ENCODE measurements at places on chromosomes 5 and 9. TPM values are rescaled to one million over a fixed set of nuclear protein-coding genes. Genes with fewer than 3 reads are reported as not detected.

DNA sequence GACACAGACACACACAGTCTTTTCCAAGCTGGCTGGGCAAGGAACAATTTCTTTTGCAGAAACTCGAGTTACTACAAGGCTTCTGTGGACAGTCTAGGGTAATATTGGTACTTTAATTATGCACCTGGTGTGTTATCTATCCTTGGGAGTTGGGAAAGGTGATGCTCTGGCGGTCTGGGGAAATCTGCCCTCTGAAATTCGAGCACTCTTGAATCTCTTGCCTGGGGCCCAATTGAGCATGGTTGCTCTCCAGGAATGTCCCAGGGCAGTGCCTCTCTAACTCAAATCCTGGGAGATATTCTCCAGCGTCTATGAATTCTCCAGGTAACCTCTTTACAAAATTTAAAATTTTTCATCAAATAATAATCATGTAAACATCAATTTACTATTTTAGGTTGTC lies 69.3 kb downstream of the KCNIP1 start:
- peak; percentile 23 for DNase-seq

DNA sequence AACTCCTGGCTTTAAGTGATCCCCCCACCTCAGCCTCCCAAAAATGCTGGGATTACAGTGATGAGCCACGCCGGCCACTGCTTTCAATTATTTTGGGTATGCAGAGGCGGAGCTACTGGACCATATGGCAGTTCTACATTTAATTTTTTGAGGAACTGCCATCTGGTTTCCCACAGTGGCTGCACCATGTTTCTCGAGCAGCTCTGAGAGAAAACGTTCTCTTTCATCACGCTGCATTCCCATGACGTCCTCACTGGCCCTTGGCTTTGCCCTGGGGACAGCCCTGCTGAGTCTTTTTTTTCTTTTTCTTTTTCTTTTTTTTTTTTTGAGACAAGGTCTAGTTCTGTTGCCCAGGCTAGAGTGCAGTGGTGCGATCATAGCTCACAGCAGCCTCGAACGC lies 35.5 kb upstream of the GRHPR start:
- DNase-seq: no peak

GRCh38 chr9:98310752-98311392 lies 55.4 kb upstream of the TBC1D2 start:
- DNase-seq: no peak

GRCh38 chr9:89498852-89499480 lies 1.1 kb upstream of the SEMA4D start:
- no peak for DNase-seq

DNA sequence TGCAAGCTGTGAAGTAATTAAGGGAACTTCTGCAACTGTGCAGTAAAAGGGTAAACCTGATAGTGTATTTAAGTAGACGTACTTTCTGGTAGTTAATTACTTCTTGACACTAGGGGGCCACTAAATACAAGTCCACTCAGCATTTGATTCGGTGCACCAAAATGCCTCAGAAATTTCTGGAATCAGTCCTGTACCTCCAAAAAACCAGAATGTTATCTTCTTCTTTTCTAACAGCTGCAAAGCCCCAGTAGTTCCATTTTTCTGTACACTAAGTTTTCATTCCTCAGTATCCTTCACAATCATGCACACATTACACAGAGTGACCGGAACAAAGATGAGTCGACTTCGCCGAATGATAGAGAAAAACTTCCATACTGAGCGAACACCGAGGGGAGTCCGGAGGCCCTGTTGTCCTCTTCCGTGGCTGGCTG lies 484 bp downstream of the GFM2 start:
- DNase-seq: peak; percentile 84

STPG3 gene
- not detected for total RNA-seq

TMEM215 gene
- total RNA-seq: not detected

DNA sequence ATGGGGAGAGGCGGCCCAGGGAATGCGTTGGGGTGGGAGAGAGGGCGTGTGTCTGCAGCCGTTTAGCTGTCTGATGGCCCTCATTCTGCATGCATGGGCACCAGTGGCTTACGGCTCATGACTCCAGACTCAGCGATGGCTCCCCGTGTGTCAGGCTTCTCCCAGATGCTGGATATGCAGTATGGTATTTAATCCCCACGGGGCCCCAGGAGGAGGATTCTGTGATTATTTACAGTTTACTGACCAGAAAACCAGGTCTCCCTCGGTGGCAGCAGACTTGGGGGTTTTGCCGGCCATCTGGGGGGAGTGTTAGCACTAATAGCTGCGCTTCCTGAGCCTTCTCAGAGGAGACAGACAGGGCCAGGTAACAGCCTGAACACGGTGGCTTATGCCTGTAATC lies 4.3 kb downstream of the PRDM12 start:
- no peak for DNase-seq

- no peak for DNase-seq
These were observed 44.3 kb upstream of the ZBED3 start for GRCh38 chr5:77131361-77131760.

CBY3 gene
- total RNA-seq: not detected

- no peak for DNase-seq
These were observed 106.5 kb upstream of the PARP8 start for GRCh38 chr5:50559955-50560354.

DNA sequence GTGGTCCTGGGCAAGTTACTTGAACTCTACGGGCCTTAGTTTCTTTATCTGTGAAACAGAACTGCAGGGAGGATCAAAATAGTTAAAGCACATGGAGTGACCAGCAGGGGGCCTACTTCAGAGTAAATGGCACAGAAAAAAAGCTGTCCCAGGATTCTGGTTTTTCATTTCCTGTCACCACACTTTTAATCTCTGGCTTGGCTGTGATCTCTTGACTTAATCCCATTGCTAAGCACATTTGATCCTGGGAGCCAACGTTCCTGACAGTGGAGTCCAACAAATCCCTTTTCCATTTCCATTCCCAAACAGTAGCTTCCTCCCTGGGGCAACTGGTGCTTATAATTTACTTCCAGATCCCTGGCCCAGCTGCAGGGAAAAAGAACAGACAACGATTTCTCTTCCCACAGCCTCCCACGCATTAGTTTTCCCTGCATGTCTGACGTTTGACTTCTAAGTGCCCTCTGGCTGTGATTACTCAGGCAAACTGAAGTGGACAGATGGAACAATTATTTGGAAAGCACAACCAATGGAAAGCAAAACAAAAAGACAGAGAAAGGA lies 136.5 kb upstream of the STK32A start:
- peak; percentile 66 for DNase-seq

DNA sequence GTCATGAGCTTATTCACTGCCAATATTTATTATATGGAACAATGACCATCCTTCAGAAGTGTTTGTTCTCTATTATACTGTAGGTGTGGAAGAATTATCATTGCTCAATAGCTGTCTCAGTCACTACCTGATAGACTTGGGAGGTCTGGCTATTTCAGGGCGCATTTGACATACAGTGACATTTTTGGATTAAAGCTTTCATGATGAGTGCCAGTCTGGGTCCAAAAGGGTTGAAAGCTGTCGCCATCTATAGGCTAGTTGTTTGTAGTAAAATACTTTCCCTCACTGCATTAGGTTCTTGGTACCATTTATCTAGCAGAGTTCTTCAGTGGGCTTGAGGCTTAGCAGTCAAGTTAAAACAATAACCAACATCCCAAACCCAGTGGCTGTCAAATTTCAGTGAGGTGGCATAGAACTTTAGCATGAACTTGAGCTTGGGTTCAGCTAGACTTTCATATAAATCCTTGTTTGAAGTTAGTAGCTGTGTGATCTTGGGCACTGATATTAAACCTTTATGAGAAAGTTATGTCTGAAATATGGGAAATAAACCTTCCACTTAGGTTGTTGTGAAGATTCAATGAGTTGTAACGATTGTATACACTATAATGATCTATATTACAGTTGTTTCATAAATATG lies 110.5 kb upstream of the CDKN2B start:
- peak; percentile 58 for DNase-seq

GRCh38 chr5:107404595-107405374 lies 266.0 kb downstream of the EFNA5 start:
- DNase-seq: no peak

DNA sequence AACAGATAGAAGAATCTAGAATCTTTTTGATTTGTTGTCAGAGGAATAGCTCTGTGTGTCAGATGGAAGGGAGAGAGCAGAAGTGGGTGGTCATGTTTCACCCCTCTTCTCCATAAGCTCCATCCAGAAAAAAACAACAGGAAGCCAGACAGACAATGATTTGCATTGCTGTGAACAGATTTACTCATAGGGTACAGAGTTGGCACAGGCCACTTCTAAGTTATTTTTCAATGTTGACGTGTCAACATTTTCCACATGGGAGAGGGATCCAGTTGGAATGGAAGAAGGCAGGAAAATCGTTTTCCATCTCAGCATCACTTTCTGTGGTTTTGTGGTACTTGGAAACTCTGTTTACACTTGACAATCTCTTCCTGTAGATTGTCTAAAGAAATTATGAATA lies 86.7 kb downstream of the INSYN2B start:
- DNase-seq: no peak

DNA sequence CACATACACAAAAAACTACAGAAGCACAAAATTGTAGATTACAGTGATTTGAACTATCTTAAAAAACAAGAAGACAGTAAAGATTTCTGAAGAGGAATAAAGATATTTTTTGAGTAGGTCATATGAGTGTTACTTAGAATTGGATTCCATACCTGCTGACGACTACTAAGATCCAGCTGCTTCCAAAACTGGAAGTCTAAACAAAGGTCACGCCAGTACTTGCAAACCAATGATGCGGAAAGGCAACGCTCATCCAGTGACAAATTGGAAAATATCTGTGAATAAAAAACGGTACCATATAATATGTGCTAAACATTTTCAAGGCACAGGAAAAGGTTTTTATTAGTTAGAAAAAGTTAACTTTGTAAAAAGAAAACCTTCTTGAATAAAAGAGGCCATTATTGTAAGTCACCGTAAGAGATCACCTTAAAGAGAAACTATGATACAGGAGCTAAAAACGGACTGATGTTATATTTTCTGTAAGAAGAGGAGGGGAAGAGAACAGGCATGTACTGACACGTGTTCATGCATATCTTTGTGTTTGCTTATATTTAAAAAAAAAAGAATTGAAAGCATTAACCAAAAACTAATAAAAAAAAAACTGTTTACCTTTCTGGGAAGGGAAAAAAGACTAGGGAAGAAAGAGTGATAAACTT lies 14.1 kb downstream of the FBXL17 start:
- DNase-seq: peak; percentile 48

CREBRF gene
- 8.0 TPM for total RNA-seq

DNA sequence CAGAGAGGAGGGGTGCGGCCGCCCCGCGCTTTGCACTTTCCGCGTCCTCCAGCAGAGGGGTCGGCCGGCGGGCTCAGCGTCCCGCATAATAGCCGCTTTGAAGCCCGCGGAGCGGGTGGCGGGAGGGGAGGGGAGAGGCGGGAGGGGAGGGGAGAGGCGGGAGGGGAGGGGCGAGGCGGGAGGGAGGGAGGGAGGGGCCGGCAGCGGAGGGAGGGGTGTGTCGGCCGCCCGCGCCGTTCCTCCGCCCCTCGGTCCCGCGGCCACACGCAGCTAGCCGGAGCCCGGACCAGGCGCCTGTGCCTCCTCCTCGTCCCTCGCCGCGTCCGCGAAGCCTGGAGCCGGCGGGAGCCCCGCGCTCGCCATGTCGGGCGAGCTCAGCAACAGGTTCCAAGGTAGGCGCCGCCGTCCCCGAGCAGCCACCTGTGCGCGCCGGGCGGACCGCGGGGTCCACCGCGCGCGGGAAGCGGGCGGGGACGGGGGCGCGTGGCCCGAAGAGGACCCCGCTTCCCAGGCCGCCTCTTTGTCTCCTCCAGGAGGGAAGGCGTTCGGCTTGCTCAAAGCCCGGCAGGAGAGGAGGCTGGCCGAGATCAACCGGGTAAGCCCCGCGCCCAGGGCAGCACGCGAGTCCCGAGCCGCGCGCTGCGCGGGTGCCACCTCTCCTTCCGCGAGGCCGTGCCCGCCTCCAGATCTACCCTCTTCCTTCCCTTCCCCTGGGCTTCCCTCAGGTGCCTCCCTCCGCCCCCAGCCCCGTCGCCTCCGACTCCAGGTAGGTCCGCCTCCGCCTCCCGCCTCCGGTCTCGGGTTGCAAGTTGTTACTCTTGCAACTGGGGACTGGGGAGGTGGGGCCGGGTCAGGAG lies at the start of gene AIF1L:
AIF1L (plus strand) TSS at position 263 of the 857 bp plus-strand sequence; CDS start at position 362, 99 bp downstream.
- DNase-seq: no peak

GRCh38 chr5:63878788-63879187 lies 83.5 kb downstream of the HTR1A start:
- no peak for DNase-seq

- no peak for DNase-seq
These were observed at the start of gene HTR4 for GRCh38 chr5:148653836-148654781. TSS of gene HTR4 (minus strand) at chr5:148654527. CDS start at chr5:148637014, 17,513 bp downstream.

DNA sequence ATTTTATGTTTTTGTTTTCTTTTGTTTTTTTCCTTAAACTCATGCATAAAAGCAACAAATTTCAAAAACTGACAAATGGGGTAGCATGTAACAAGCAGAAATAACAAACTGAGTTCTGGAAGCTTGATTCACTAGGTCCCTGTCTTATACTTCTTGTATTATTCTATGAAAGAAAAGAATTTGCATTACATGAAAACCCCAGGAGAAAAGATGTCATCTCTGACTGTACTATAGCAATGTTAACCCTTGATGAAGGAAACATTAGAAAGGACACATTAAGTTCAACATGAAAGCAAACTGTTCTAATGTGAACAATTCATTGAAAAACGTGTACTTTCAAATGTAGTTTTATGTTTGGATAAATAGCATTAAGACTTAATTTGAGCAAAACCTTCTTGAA lies 9.2 kb downstream of the RAB14 start:
- no peak for DNase-seq

ABCA2 gene
- 7.5 TPM for total RNA-seq

OMD gene
- total RNA-seq: not detected

RLN1 gene
- total RNA-seq: 1.1 TPM

- DNase-seq: peak; percentile 53
These were observed 97.9 kb upstream of the PCSK1 start for GRCh38 chr5:96530901-96531300.

DNA sequence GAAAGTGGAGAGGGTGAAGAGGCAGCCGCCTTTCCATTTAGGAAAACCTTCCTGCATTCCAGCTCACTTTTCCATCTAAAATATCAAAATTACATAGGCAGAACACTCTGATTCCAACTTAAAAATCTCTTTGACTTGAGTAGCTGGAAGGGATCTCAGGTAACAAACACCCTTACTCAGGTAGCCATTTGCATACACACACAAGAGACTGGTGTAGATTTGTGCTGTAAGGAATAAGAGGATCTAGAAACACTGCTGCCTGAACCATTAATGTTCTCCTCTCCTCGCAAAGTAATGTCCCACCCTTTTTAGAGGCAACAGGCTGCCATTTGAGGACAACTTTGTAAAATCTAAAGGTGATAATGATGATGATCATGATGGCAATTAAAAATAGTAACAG lies 53.5 kb downstream of the BNC2 start:
- no peak for DNase-seq

GRCh38 chr5:156475182-156476157 lies 148.5 kb downstream of the SGCD start:
- peak; percentile 95 for DNase-seq

MARCOL gene
- total RNA-seq: not detected

All from renal cortical epithelial cell (primary cell).